GM03348 (cell line): ENCODE measurements at places on chromosomes 7 and 10.

- DNase-seq = peak; percentile 85
Observed at GRCh38 chr7:101792051-101792681, 25.3 kb upstream of the CUX1 start.

- DNase-seq = no peak
Observed at GRCh38 chr10:69906425-69906824, 104.7 kb downstream of the COL13A1 start.

DNA sequence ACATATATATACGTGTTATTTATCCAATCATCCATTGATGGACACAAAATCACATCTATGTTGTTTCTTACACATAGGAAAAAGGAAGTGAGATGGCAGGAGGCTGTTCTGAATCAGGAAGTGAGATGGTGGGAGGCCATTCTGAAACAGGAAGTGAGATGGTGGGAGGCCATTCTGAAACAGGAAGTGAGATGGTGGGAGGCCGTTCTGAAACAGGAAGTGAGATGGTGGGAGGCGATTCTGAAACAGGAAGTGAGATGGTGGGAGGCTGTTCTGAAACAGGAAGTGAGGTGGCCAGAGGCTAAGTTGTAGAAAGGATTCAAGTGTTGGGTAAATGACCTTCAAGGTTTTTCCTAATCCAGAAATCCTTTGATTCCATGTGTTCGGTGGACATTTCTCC is 921.5 kb downstream of the TYW1 start:
- DNase-seq = no peak

DNA sequence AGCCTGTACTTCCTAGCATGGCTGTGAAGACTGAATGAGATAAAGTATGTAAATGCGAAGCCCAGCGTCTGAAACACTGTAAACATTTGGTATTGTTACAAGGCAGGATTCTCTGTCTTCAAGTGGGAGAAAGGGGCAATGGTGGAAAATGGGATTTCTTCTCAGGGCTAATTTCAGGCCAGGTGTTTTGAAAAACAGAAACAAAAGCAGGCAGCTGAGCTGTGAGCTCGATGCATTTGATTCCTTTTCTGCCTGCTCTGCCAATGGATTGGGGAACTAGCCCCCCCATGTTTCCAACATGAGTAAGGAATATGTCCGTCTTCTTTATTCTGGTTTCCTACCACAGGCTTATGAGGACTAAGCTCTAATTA is 732.1 kb upstream of the AUTS2 start:
- DNase-seq = no peak

- peak; percentile 17 for DNase-seq
Observed at GRCh38 chr7:104328296-104328969, at the start of gene LHFPL3. LHFPL3 (plus strand) TSS chr7:104328603.

- no peak for DNase-seq
Observed at GRCh38 chr7:157612664-157613561, 276.1 kb downstream of the DNAJB6 start.

DNA sequence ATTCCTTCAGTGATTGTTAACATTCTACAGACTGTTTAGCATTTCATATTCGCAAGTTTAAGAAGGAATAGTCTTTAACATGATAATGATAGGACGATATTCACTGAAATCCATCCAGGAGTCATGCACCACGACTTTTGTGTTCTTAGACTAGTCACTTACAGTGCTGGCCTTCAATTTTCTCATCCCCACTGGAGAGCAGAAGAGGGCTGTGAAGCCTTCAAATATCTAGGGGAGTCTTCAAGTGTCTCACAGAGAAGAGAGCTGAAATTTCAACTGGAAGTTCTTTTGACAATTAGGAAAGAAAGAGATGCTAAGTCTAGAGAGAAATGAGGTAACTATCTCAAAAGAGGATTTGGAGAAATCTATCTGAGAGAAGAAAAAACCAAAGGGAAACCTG is 43.8 kb upstream of the TAS2R16 start:
- no peak for DNase-seq

GRCh38 chr10:45594276-45595157 is 78.1 kb downstream of the ZFAND4 start:
- peak; percentile 98 for DNase-seq

- DNase-seq = no peak
Observed at GRCh38 chr7:138167222-138167621, 91.0 kb downstream of the AKR1D1 start.

- no peak for DNase-seq
Observed at GRCh38 chr7:90605055-90605454, 8.9 kb downstream of the CDK14 start.

GRCh38 chr10:27344568-27345454 is 104.2 kb upstream of the ACBD5 start:
- no peak for DNase-seq
